ENCODE measurements at places on chromosomes 4 and X. TPM values are rescaled to one million over a fixed set of nuclear protein-coding genes. Genes with fewer than 3 reads are reported as not detected.

The PDLIM5 gene
- total RNA-seq, result 43.1 TPM

The MGARP gene
- 0.58 TPM for total RNA-seq

The GUCY1B1 gene
- total RNA-seq, result 0.28 TPM

The CAMK2D gene
- 14.5 TPM for total RNA-seq

The SFRP2 gene
- total RNA-seq, result not detected

The GLOD5 gene
- total RNA-seq, result not detected

The ZNF275 gene
- 6.3 TPM for total RNA-seq

The VEGFC gene
- 11.2 TPM for total RNA-seq

The JCHAIN gene
- total RNA-seq, result 0.13 TPM

The MXRA5 gene
- total RNA-seq, result not detected

The SSX1 gene
- total RNA-seq, result not detected

The COL4A5 gene
- total RNA-seq, result 12.8 TPM

The GLRB gene
- 1.2 TPM for total RNA-seq

The RHOH gene
- total RNA-seq, result 0.23 TPM

The PLAC8 gene
- total RNA-seq, result not detected

The PDZD4 gene
- 3.6 TPM for total RNA-seq

The IBSP gene
- not detected for total RNA-seq

The DRD5 gene
- total RNA-seq, result not detected

The TKTL2 gene
- total RNA-seq, result not detected

The PABPC4L gene
- total RNA-seq, result 0.09 TPM

The TCEAL7 gene
- total RNA-seq, result not detected

The POU3F4 gene
- not detected for total RNA-seq

The TMEM35A gene
- total RNA-seq, result not detected

The TACC3 gene
- 99.4 TPM for total RNA-seq

The KIT gene
- total RNA-seq, result not detected

The SPANXN3 gene
- total RNA-seq, result not detected

The SORCS2 gene
- total RNA-seq, result 5.6 TPM

The GAGE12J gene
- not detected for total RNA-seq

The IL21 gene
- total RNA-seq, result not detected

The CABS1 gene
- total RNA-seq, result not detected

The ZNF185 gene
- 8.7 TPM for total RNA-seq

The GRIA3 gene
- not detected for total RNA-seq

The NAP1L3 gene
- total RNA-seq, result 0.25 TPM

The HMGB3 gene
- 224 TPM for total RNA-seq

The ADGRG2 gene
- total RNA-seq, result 9.9 TPM

The OTC gene
- total RNA-seq, result not detected

The FRAS1 gene
- 1.9 TPM for total RNA-seq

The USP26 gene
- not detected for total RNA-seq

The PJA1 gene
- 15.2 TPM for total RNA-seq

The ARHGAP6 gene
- not detected for total RNA-seq

The ASB9 gene
- total RNA-seq, result 19.7 TPM

The HS6ST2 gene
- not detected for total RNA-seq

The FATE1 gene
- total RNA-seq, result not detected

The TLR8 gene
- total RNA-seq, result not detected

The STAP1 gene
- not detected for total RNA-seq

The EREG gene
- total RNA-seq, result 13.3 TPM

The CITED1 gene
- 1.2 TPM for total RNA-seq

The INTU gene
- 2.0 TPM for total RNA-seq

The RAB33B gene
- 2.5 TPM for total RNA-seq

The REPS2 gene
- 1.2 TPM for total RNA-seq

The HERC5 gene
- 4.1 TPM for total RNA-seq

The MAGEB10 gene
- total RNA-seq, result not detected

The CFP gene
- total RNA-seq, result 0.14 TPM

The ARHGEF6 gene
- total RNA-seq, result 0.25 TPM

The NMU gene
- 0.56 TPM for total RNA-seq

The ZNF141 gene
- total RNA-seq, result 3.1 TPM
